Cortex of kidney (tissue), 1 donor: ENCODE measurements at places on chromosomes 2 and 18.

DNA sequence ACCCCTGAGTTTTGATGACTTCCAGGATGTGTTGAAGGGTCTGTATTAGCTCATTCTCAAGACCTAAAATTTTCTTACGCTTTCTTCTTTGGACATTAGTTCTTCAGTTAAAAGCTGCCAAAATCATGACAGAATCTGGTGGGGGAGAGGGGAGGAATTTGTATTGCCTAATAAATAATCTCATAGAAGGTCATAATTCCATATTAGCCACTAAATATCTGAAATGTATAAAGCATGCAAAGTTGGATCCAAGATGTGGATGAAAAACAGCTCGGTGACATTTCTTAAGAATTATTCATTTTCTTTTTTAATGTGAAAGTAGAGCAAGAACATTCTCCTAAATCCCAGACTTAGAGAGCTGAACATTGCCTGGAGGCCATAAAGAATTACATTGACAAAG lies 120.1 kb downstream of the MMADHC start:
- DNase-seq, result no peak

DNA sequence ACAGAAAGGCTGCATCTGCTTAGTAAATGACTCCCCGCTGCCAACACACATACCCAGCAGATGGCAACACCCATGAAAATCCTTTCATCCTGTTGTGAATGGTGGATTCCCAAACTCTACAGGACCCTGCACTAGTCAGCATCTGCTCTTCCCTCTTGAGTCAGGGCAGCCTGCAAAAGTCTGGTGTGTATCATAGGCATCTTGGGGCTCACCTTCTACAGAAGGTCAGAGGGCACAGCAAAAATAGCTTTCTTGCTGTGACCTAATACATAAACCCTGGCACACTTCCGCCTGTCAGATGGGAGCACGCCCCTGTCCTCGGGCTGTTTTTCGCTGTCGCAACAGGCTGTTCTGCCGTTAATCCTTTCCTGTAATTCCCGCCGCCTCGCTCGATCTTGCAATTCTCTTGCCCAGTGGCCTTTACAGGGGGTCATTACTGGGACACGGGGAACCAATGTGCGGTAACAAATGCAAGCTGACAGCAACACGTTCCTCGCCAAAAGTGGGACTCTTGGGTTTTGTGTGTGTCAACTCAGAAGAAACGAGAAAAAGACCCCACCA lies 19.9 kb upstream of the SCYGR1 start:
- DNase-seq, result no peak

DNA sequence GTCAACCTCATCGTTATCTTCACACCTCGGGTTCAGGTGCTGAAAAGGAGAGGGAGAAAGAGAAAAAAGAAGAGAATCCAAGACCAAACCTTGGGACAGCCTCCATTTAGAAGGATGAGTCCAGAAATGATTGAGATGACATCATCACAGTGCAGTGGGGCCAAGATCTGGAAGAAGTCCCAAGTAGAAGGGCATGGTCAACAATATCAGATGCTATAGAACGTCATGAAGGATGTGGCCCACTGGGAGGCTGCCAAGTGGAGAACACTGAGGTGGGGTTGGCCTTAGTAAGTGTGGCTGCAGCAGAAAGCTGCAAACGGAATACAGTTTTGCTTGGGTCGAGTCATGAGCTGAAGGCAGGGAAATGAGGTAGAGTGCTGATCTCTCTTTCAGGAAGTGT lies 91.1 kb upstream of the FZD7 start:
- DNase-seq, result no peak

DNA sequence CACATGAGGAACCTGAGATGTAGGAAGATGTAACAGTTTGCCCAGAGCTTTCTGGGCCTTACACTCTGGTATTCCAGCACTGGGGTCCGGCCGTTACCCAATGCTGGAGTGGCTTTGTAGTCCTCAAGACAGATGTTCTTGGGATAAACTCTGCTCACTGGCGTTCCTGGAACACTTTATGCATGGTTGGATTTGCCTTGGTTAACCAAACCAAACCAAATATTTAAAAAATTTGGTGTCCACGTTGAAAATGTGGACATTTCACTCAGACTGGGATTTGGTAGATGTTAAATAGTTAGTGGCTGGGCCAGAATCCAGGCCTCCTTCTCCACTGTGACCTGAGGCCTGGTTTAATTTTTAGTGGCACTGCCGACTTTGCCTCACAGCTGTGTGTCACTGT lies 81.5 kb downstream of the ACOXL start:
- DNase-seq, result no peak

DNA sequence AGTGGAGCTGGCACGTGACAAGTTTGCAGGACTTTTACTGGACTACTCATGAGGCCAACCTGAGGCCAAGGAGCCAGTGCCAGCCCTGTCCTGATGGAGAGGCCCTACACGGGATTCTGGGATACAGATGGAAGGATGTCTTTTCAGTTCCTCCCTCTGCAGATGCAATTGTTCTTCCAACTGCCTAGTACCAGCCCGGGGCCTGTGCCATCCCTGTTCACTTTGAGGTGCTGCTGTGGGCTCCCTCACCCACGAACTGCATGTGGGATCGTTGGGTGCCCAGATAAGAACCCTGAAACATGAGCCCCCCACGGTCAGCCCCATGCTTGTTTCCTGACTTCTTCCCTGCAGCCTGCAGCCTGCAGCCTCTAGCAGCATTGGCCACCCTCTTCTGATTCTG lies 25.3 kb upstream of the LAPTM4A start:
- DNase-seq, result no peak

GRCh38 chr18:26547646-26548414 lies 523 bp downstream of the KCTD1 start:
- DNase-seq, result no peak

DNA sequence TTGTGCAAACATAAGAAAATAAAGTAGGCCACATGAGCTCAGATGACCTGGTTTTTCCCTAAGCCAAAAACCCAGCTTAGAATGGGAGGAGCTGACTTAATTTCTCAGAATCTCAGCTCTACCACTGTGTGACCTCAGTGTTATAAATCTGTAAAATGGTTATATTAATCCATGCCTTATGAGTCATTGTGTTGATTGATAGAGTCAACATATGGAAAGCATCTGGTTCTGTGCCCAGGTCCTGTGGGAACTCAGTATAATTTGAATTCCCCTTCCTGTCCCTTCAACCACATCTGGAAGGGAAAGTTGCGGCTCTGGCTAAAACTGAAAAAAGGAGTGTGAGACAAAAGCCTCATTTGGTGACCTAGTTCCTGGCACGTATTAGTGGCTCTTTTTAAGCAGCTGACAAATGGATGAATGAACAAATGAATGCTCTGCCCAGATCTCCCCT lies 25.7 kb downstream of the TMEM177 start:
- DNase-seq, result no peak

DNA sequence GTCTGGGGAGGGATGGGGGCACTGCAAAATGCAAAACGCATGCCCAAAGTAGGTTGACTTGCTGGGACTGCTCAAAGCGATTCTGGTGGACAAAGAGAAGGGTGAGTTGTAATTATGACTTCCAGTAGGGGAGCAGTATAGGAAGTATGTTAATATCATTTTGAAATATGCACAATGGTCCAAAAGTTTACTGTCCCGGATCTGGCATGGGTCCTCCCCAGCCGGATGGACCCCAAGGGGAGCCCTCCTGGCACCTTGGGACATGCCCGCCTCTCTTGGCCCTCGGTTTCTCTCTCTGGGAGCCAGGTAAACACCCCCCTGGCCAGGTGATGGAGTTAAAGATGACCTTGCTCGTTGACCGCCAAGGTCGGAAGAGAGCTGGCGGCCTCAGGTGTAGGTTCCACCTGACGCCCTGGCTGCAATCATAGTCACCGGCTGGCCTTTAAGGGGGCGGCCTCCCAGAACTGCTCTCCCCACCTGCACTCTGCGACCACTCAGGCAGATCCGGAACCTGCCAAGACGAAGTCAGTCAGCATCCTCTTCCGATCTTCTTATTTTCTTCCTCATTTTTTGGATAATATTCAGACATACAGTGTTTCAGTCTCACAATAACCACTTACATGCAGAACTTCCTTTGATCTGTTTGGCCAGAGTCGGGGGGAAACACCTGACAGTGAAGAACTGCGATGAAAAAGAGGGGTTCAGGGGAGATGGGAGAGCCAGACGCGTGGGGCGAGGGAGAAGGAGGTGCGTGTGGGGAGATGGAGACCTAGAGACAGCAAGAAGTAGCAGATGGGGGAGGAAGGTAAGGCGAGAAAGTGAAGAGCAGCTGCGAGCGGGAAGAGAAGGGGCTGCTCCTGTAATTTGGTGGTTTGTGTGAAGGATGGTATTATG lies 148.3 kb downstream of the MEIS1 start:
- DNase-seq, result no peak

- no peak for DNase-seq
Observed at GRCh38 chr18:56999823-57000222, 147.1 kb upstream of the BOD1L2 start.

DNA sequence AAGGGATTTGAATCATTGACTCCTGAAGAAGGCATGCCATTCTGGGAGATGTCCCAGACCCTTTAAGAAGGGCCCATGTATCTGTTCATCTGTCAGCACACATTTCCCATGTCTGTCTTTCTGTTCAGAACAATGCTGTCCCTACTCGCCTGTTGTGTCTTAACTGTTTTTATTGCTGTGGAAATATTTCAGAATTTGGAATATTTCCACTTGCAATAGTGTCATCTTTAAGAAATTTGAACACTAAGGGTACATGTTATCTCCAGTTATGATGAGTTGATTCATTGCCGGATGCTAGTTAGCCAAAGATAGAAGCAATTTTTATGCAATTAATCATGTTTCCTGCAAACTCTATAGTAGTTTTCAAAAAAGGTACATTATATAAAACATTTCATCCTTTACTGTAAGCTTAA lies 36.9 kb upstream of the NT5C1B start:
- no peak for DNase-seq

DNA sequence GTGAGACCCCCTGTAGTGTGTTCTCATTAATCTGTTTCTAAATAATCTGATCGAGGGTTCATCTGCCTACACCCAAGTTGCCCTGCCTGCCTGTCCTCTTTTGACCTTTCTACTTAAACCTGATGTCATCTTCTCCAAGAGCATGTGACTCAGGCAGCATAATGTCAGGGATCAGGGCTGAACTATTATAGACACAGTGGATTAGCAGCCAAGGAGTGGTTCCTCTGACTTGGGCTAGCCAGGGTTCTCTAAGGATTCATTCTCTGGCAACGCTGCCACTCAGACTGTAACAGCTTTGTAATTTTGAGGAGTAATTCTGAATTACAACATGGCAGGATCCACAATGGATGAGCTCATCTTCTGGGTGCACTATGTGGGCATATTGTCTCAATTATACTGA lies 124.0 kb downstream of the MDH1 start:
- DNase-seq, result no peak

- DNase-seq, result no peak
Observed at GRCh38 chr18:42392416-42392815, 437.4 kb downstream of the PIK3C3 start.

GRCh38 chr2:223092667-223093066 lies 40.7 kb downstream of the KCNE4 start:
- DNase-seq, result no peak

GRCh38 chr18:65527879-65528633 lies 222.8 kb upstream of the CDH7 start:
- no peak for DNase-seq

GRCh38 chr2:237774811-237775553 lies 23.6 kb upstream of the RBM44 start:
- no peak for DNase-seq

GRCh38 chr2:102922321-102922720 lies 160.5 kb downstream of the TMEM182 start:
- DNase-seq, result no peak

GRCh38 chr18:3626929-3627458 lies 177.0 kb downstream of the TGIF1 start:
- no peak for DNase-seq

DNA sequence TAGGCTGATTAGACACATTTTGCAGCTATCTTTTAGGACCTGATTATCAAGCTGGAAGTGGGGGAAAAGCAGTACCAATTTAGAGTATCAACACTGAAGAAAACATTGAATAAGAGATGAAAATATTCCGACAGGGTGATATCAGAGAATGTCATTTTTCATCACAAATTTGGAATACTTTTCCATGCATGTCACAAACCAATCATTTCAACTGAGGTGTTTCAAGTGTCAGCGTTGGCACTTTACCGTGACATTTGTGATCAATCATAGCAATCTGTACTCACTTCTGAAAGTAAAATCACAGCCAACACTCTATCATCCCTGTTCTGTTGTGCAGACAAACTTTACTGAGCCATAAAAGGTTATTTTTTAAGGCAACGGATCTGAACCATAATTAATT lies 75.4 kb downstream of the PDE1A start:
- no peak for DNase-seq

DNA sequence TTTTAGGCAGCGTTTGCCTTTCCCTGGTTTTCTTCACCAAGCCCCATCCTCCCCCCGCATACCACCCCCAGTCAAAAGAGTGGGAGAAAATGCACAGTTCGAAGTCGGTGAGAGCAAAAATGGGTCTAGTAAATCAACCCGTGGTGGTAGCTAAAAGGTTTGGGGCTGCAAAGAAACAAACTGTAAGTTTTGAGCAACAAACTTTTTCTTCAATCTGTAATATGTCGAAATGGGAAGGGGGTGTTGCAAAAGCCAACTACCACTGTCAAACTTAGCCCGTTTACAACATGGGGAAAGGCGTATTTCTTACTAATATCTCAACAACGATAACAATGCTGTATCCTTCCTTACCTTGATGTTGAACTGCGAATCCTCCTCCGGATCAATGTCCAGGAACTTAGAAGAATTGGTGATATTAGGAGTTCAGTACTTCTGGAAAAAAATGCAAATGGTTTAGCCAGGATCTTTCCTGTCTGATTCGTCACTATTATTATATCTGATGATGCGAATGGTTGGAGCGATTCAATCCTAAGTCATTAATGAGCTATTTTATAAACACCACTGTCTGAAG lies 2.4 kb upstream of the SATB2 start:
- no peak for DNase-seq

DNA sequence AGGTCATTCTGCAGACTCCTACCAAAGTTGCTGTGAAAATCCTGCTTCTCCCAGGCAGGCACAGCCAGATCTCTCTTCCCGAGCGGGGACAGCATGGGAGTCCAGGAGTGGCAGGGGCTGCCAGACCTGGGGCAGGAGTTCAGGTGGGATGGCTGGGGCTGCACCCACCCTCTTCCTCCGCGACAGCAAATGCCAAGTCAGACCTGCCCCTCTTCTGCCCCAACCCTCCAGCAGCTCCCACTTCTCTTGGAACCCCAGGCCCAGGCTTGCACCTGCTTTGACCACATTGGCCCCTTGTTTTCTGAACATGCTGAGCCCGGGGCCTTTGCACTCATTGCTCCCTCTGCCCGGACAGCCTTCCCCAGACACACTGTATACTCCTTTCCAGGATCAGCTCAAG lies 288.2 kb upstream of the HS6ST1 start:
- no peak for DNase-seq

- DNase-seq, result no peak
Observed at GRCh38 chr2:95007031-95007609, 18.4 kb upstream of the MAL start.
